Right atrium auricular region (tissue), 2 donors: ENCODE measurements at places on chromosomes 2 and 18. TPM values are rescaled to one million over a fixed set of nuclear protein-coding genes. Genes with fewer than 3 reads are reported as not detected.

DNA sequence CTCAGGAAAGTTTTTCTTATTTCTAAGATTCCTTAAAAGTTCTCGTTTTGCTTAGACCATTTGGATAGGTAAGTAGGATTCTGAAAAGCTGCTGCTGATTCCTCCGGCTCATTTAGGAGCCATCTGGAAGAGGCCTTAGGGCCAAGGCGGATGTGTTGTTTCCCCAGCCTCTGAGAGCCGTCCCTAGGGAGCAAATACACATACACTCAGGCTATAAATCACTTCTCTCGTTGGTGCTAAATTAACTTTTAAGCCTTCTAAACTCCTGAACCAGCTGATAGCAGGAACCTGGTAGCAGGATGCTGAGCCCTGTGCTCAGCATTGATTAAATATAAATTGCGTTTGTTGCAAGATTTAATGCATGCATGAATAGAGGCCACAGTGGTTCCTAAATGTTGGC, 109.8 kb downstream of the ADCYAP1 start:
- no peaks in the 10 kb centered on the region for H3K36me3 ChIP-seq
- no peak for DNase-seq
- H3K27ac ChIP-seq: no peak overlapping the region
- H3K4me1 ChIP-seq: no peaks in the 10 kb centered on the region
- no peaks in the 10 kb centered on the region for H3K27me3 ChIP-seq
- H3K4me3 ChIP-seq: no peak overlapping the region

GRCh38 chr2:217806482-217806765, 196.4 kb downstream of the TNS1 start:
- no peak overlapping the region for H3K4me3 ChIP-seq
- H3K27me3 ChIP-seq: no peaks in the 10 kb centered on the region
- H3K27ac ChIP-seq: peak overlapping the region; percentile 61
- H3K36me3 ChIP-seq: peaks cover 94% of the 10 kb centered on the region

- H3K27ac ChIP-seq: no peak overlapping the region
- no peaks in the 10 kb centered on the region for H3K27me3 ChIP-seq
- no peak overlapping the region for H3K4me3 ChIP-seq
- DNase-seq: no peak
Observed at GRCh38 chr2:45898819-45899218, 247.3 kb downstream of the PRKCE start.

DNA sequence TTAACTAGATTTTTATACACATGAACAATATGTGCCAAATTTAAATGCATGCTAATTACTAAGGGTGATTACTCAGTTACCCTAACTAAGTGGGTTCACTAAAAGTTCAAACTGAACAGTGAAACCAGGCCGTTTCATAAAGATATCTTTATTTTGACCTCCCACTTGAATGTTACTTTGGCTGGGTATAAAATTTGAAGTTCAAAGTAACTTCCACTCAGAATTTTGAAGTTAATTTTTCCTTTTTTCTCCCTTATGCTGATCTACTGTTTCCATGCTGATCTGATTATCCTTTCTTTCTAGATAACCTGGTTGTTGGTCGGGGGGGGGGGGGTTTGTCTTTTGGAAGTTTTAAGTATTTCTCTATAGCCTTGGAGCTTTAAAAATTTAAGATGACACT, 25.5 kb upstream of the MAP4K4 start:
- no peaks in the 10 kb centered on the region for H3K36me3 ChIP-seq
- no peaks in the 10 kb centered on the region for H3K4me1 ChIP-seq
- no peaks in the 10 kb centered on the region for H3K27me3 ChIP-seq
- no peak for DNase-seq
- H3K4me3 ChIP-seq: no peak overlapping the region
- H3K27ac ChIP-seq: no peak overlapping the region

DNA sequence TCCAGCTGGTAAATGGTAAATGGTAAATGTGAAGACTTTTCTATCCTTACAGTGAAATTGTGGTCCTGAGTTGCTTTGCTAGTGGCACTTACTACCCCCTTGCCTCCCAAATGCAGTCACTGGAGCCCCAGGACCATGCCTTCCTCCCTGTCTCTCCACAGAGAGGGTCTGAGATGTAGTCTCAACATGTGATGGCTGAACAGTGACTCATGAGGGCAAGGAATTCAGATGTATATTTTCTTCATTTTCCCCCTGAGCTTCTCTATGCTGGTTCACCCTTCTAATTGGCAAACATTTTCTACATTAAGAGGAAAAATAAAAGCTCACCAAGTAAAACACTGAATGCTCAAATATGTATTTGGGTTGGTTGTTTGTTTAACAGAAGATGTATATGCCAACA, 232.0 kb downstream of the SH3BP4 start:
- no peak for DNase-seq
- no peak overlapping the region for H3K27ac ChIP-seq
- H3K27me3 ChIP-seq: no peaks in the 10 kb centered on the region
- no peaks in the 10 kb centered on the region for H3K4me1 ChIP-seq

DNA sequence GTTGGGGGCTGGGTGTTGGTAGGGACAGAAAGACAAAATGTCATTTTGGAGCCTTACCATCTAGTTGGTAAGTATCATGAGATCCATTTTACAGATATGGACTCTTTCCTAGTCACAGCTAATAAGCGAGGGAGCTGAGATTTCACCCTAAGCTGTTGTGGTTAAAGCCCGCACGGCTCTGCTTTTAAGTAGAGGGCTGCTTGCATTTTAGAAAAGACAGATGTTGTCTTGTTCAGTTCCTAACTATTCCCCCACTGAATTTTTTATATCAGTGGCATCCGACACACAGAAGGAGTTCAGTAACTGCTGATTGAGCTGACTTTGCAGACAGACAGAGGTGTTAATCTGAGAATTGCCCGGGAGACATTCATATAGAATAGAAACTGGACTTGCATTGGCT, 3.7 kb downstream of the QPCT start:
- H3K27me3 ChIP-seq: no peaks in the 10 kb centered on the region
- no peak overlapping the region for H3K27ac ChIP-seq
- no peak for DNase-seq
- H3K4me3 ChIP-seq: no peak overlapping the region
- no peaks in the 10 kb centered on the region for H3K36me3 ChIP-seq
- H3K4me1 ChIP-seq: no peaks in the 10 kb centered on the region

- H3K27me3 ChIP-seq: no peaks in the 10 kb centered on the region
- DNase-seq: no peak
- H3K36me3 ChIP-seq: no peaks in the 10 kb centered on the region
Observed at GRCh38 chr2:218063486-218063885, 5.6 kb upstream of the RUFY4 start.

DNA sequence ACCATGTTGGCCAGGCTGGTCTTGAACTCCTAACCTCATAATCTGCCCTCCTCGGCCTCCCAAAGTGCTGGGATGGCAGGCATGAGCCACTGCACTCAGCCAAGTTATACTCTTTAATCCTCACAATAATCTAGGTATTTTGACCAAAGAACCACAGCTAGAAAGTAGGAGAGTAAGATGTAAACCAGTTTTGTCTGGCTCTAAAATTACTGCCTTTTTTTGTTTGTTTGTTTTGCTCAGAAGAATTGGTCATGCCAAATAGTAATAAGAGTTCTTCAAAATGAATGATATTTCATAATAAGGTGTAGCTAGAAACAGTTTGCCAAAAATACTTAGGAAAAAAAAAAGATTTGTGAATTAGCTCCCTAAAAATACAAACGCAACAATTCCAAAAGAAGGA, 36.7 kb downstream of the SCN2A start:
- H3K27me3 ChIP-seq: no peaks in the 10 kb centered on the region
- no peaks in the 10 kb centered on the region for H3K36me3 ChIP-seq

GRCh38 chr2:119106301-119106897, 52.2 kb downstream of the C1QL2 start:
- H3K4me3 ChIP-seq: no peak overlapping the region
- H3K27ac ChIP-seq: no peak overlapping the region
- no peaks in the 10 kb centered on the region for H3K27me3 ChIP-seq
- DNase-seq: no peak
- no peaks in the 10 kb centered on the region for H3K4me1 ChIP-seq
- no peaks in the 10 kb centered on the region for H3K36me3 ChIP-seq

- H3K4me3 ChIP-seq: no peak overlapping the region
- H3K27me3 ChIP-seq: no peaks in the 10 kb centered on the region
- no peak overlapping the region for H3K27ac ChIP-seq
- no peaks in the 10 kb centered on the region for H3K36me3 ChIP-seq
Observed at GRCh38 chr2:234846599-234847363, 105.0 kb upstream of the SH3BP4 start.

DNA sequence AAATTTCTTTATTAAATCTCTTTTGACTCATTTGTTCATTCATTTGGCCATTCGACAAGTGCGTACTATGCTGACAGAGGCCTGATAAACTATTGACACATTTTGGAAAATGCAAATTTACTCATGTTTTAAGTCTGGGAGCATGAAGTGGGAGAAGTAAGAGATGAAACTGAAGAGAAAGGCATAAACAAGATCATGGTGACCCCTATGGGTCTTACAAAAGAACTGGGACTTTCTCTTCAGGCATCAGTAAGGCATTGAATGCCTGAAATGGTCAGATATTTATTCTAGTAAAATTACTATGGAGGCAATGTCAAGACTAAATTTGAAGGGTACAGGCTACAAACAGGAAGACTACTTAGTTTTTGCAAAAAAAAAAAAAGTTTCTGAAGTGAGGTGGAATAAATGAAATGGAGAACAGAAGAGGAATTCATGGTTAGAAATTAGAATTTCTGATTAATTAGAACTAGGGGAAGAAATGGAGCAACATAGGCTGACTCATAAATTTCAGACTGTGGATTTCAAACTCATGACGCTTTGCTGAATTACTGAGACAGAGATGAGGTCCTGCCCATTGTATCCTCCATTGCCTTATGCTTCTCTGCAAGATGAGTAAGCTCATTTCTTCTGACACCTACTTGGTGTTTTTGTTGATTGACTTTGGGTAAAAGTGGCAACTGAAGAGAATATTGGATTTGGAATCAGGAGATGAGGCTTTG, 32.7 kb downstream of the VSNL1 start:
- no peak overlapping the region for H3K4me3 ChIP-seq
- no peaks in the 10 kb centered on the region for H3K27me3 ChIP-seq
- no peaks in the 10 kb centered on the region for H3K4me1 ChIP-seq
- H3K36me3 ChIP-seq: no peaks in the 10 kb centered on the region
- H3K27ac ChIP-seq: no peak overlapping the region

DNA sequence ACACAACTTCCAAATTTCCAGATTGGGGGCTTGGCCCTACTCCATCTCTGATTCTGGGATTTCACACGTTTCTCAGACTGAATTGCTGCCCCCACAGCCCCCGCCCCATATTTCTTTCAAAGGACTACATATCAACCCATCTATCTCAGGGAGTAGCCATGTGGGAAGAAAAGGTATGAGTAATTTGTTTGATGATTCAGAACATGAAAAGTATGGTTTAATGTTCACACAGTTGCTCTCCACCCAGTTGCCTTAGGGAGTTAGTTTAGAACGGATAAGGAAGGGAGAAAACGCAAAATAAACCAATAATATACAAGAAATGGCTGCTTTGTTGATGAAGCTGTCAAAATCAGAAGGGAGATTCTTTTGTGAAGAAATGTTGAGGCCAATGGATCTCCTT, 145.1 kb downstream of the PIEZO2 start:
- H3K4me3 ChIP-seq: no peak overlapping the region
- H3K27ac ChIP-seq: no peak overlapping the region
- H3K36me3 ChIP-seq: no peaks in the 10 kb centered on the region
- no peak for DNase-seq
- no peaks in the 10 kb centered on the region for H3K27me3 ChIP-seq

DNA sequence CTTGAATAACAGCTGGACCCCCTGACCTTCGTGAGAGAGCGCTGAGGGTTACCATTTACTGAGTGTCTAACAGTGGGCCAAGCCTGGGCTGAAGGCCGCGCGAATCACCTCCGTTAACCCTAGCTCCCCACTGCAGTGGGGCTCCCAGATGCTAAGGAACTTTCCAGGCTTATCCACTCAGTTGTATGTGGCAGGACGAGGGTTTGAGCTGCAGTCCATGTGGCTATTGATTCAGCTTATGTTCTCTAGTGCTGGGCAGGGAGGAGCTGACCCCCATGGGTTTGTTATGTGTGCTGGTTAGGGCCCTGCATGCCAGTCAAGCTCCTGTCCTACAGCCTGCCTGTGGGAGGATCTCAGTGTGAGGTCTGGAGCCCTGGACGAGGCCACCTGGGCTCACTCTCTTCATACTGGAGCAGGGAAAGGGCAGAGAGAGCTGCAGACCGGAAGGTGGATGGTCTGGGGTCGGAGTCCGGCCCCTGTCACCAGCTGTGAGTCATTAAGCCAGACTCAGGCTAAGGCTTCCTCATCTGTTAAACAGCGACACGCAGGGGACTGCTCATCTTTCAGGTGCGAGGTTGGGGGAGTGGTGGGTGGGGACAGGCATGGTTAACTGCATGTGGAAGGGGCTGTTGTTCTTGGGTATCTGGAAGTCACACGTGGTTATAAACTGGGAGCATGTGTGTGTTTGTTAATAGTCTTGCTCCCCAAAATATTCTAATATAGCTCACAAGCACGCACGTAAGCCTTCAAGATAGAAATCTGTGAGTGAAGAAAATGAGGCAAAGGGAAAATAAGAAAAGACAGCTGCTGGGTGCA, 6.6 kb downstream of the PSD4 start:
- no peak for DNase-seq
- no peaks in the 10 kb centered on the region for H3K36me3 ChIP-seq
- no peak overlapping the region for H3K4me3 ChIP-seq
- H3K27me3 ChIP-seq: no peaks in the 10 kb centered on the region
- H3K27ac ChIP-seq: no peak overlapping the region

- no peak overlapping the region for H3K27ac ChIP-seq
- no peaks in the 10 kb centered on the region for H3K36me3 ChIP-seq
- H3K4me1 ChIP-seq: peaks cover 42% of the 10 kb centered on the region
- H3K4me3 ChIP-seq: no peak overlapping the region
- H3K27me3 ChIP-seq: no peaks in the 10 kb centered on the region
Observed at GRCh38 chr2:237430861-237431260, 16.9 kb upstream of the COL6A3 start.

- H3K27me3 ChIP-seq: no peaks in the 10 kb centered on the region
- H3K27ac ChIP-seq: no peak overlapping the region
- no peak overlapping the region for H3K4me3 ChIP-seq
- DNase-seq: no peak
Observed at GRCh38 chr18:58871514-58872420, 7.1 kb downstream of the ZNF532 start.

DNA sequence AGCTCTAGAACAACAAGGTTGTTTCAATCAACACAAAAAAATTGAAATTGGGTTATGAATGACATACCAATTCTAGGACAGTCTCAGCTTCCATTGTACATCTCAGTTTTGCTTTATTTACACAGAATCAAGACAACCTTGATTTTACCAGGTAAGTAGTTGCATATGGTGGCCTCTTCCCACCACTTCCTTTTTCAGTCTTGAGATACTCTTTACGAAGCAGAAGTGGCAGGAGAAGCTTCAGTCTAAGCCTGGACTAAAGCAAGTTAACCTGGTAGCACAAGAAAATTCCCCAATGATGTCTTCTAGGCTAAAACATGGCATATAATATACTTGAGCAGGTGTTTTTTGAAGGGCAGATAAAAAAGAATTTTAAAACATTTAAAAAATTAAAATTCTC, 10.7 kb upstream of the FAM136A start:
- no peak overlapping the region for H3K27ac ChIP-seq
- H3K4me1 ChIP-seq: no peaks in the 10 kb centered on the region
- H3K27me3 ChIP-seq: no peaks in the 10 kb centered on the region
- no peak overlapping the region for H3K4me3 ChIP-seq
- DNase-seq: no peak

SLC9A2 gene
- total RNA-seq: 0.22 TPM

IL37 gene
- total RNA-seq: not detected

ASB18 gene
- 1.9 TPM for total RNA-seq
